T-helper 9 cell (primary cell): ENCODE measurements at places on chromosomes 12 and 14.

DNA sequence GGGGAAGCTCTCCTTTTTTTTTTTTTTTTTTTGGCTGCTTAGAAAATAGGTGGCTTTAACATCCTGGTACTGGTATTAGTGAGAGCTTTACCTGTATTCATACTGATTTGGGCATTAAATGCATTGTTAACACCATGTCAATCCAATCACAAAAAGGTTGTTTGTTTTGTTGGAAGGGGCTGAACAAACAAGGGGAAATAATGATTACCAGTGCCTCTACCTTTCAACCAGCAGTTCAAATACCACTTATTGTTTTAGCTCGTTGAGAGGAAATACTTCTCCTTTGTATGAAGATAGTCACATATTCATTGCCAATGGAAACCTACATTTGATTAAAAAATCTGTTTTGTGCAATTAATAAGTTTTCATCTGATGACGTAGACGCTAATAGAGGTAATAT is 72.9 kb downstream of the MIPOL1 start:
- no peak for DNase-seq

DNA sequence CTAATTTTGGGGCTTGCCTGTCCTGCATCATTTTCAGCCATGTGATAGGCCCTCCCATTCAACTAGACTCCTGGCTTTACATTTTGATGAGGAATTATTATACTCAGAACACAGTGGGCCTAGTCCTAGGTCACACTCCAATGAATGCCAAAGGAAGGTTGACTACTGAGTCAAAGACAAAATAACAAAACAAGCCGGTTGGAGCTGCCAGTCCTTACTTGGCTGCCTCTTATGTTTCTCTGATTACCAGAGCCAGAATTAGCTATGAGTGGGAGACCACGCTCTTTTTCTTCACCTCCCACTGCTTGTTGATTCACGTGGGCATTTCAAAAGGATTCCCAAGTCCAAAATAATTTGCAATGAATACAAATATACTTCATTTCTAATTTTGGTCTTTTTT is 78.1 kb upstream of the USP44 start:
- DNase-seq = no peak

GRCh38 chr14:24392325-24393091 is 6.3 kb upstream of the NYNRIN start:
- DNase-seq = no peak

DNA sequence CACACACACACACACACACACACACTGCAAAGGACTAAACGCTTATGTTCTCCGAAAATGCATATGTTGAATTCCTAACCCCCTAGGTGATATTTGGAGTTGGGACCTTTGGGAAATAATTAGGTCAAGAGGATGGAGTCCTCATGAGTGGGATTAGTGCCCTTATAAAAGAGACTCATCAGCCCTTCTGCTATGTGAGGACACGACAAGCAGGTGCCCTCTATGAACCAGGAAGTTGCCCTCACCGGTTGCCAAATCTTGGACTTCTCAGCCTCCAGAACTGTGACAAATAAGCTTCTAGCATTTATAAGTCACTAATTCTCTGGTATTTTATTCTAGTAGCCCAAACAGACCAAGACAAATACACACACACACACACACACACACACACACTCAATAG is 20.7 kb upstream of the TCP11L2 start:
- DNase-seq = no peak

GRCh38 chr14:74977164-74977900 is 21.9 kb upstream of the PGF start:
- no peak for DNase-seq

- DNase-seq = no peak
These were observed 49.2 kb upstream of the LYZ start for GRCh38 chr12:69298947-69299346.

- no peak for DNase-seq
These were observed 7.0 kb downstream of the JDP2 start for GRCh38 chr14:75434890-75435248.

GRCh38 chr12:30764251-30764650 is 9.5 kb upstream of the CAPRIN2 start:
- no peak for DNase-seq

DNA sequence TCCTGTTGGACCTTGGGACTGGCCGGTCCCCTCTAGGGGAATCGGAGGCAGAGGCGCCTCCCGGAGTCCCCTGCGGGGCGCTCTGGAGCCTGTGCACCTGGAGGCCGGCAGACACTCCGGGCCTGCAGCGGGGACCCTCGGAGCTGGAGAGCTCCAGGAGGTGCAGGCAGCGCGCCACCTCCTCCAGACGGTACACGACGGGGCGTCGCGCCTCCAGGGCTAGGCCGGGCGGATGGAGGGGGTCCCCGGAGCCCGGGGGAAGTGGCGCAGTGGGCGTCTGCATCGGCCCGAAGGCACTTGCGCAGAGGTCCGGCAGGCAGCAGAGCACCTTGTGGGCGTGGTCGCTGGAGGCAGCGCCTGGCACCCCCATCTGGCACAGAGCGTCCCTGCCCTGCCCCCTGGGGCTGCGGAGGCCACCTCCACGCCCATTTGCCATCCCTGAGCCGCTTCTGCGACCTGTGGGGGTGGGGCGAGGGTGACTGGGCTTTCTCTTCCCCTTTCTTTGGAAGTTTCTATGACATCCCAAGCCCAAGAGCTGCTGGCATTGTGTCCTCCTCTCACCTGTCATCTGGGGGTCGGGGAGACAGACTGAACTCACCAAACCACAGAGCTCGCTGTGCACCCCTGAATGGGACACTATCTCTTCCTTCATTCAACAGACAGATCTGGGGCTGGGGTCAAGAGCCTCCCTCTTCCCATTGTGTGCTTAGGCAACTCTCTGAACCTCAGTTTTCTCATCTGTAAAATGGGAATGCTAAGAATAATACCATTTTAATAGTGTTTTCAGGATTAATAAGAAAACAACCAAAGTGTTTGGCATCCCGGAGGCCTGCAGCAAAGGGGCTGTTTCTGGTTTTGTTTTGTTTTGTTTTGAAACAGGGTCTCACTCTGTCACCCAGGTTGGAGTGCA is 37.5 kb upstream of the CORO1C start:
- DNase-seq = no peak

DNA sequence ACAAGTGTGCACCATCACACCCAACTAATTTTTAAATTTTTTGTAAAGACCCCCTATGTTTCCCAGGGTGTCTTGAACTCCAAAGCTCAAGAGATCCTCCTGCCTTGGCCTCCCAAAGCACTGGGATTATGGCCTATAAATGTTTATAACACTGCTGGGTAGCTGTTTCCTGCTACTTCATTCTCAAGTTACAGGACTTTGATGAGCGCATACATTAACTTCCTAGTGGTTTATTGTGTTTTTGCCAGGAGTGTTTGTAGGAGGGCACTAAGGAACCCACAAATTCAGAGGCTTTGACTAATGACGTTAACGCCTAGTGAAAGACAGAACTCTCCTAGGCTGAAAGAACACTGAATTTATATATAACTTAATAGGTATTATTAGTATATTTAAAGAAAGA is 15.2 kb upstream of the NAA30 start:
- no peak for DNase-seq

DNA sequence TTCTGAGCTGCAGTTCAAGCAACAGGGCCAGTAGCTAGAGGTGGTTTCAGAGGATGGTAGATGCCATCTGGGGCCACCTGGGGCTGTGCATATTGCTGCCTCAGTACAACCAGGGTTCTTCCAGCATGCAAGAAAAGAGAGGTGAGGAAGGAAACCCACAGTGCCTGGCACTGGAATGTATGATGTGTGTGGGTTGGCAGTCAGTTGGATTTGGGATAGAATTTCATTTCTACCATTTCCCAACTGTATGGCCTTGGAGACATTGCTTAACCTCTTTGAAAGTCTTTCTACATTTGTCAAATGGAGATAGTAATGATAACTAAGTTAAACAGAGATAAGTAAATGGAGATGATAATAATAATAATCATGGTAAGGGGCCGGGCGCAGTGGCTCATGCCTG is 10.2 kb upstream of the LRRC10 start:
- no peak for DNase-seq

GRCh38 chr14:26917086-26917485 is 319.3 kb upstream of the NOVA1 start:
- DNase-seq = no peak

DNA sequence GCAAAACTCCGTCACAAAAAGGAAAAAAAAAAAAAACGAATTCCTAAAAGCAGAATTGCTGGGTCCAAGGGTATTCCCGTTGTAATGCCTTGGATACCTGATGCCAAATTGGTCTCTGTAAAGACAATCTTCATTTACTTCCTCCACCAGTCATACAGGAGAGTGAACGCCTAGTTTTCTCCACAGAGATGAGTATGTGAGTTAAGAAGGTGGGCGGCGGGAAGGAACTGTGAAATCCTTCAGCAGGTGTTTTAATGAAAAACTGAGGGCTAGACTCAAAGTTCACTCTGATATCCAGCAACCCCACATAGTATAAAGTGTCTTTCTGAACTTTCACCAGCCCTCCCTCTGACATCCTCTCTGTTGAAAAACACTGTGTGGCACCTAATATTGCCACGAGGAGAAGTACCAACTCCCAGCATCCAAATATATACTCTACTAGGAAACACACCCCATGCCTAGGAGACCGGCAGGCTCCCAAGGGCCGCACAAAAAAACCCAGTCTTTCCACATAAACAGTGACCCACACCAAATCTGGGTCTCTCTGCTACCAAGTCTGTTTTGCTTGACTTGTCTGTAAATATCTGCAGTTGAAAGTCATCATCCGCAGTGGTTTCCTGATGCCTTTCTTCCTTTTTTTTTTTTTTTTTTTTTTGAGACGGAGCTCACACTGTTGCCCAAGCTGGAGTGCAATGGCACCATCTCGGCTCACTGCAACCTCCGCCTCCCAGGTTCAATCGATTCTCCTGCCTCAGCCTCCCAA is 30.3 kb upstream of the FOXN3 start:
- no peak for DNase-seq

GRCh38 chr14:73795466-73795865 is 56.2 kb upstream of the PTGR2 start:
- DNase-seq = no peak

- no peak for DNase-seq
These were observed 37.9 kb downstream of the DLK1 start for GRCh38 chr14:100764471-100765115.

GRCh38 chr12:119914666-119915065 is 37.5 kb upstream of the CIT start:
- no peak for DNase-seq

- DNase-seq = no peak
These were observed 87.6 kb upstream of the GPHB5 start for GRCh38 chr14:63406333-63406732.

- no peak for DNase-seq
These were observed 509 bp downstream of the PLEKHG6 start for GRCh38 chr12:6310771-6311610.

DNA sequence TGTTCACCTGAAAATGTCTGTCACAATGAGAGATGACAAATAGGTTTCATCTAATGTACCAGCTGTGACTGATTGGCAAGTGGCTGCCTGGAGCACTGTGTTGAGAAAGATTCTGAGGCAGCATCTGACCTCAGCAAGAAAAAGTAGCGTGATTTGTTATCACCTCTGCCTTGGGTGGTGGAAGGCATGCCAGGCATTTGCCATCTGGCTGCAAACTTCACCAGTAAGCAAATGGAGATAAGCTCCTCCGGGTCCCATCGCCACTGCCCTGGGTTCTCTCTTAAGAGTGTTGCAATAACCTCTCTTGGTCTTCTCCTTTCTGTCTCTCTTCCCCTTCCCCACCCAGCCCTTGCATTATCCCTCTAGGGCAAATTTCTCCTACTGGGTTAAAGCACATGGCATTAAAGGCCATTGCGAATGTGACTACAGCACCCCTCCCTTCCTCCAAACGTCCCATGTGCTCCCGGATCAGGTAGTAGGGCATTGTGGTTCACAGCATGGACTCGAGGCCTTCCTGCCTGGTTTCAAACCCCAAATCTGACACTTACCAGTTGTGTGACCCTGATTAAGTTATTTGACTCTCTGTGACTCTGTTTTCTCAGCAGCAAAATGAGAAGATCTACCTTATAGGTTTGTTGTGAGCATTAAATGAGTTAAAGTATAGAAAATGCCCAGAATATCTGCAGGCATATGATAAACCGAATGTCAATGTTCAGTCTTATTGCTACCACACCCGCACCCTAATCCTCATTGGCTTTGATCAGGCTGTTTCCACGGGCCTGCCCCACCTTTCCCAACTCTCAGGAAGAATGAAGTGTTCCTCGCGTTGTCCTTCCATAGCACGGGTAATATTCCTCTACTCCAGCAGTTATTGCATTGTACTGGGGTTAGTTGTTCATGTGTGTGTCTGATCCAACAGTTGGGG is 8.2 kb upstream of the LGALS3 start:
- no peak for DNase-seq

- DNase-seq = no peak
These were observed 16.1 kb upstream of the ATF1 start for GRCh38 chr12:50747817-50748216.

DNA sequence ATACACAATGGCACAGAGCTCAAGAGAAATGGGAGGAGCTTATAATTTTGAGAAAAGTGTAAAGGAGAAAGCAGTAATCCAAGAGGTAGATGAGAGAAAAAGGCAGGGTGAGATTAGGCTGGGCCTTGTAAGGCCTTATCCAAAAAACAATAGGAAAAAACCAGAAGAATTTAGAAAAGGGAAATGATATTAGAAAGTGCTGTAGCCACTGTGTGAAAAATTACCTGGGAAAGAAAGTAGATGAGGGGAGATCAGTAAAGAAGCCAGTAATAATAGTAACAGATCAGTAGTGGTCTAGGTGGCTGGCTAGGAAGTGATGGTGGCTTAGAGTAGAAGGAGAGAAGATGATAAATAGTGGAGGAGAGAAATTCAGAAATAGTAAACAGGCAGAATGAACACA is 66.3 kb upstream of the CFL2 start:
- DNase-seq = no peak

- no peak for DNase-seq
These were observed 4.4 kb upstream of the SCAF11 start for GRCh38 chr12:45994736-45995135.

DNA sequence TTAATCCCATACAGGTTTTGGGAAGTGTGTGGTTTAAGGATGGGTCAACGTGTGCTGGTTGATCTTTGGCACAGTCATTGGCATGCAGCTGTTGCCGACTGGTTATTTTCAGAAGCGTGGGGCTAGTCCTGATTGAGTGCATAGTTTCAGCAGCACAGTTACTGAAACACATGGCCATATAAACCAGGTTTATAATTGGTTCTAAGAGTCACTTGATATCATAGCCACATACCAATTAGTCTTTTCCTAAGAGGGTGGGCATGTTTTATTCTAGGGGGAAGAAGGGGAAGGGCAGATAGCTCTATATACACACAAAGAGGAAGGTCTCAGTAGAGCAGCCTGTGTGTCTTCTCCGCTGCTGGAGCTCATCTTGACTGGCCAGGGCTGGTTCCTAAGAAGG is 11.0 kb upstream of the RPS6KL1 start:
- DNase-seq = no peak

DNA sequence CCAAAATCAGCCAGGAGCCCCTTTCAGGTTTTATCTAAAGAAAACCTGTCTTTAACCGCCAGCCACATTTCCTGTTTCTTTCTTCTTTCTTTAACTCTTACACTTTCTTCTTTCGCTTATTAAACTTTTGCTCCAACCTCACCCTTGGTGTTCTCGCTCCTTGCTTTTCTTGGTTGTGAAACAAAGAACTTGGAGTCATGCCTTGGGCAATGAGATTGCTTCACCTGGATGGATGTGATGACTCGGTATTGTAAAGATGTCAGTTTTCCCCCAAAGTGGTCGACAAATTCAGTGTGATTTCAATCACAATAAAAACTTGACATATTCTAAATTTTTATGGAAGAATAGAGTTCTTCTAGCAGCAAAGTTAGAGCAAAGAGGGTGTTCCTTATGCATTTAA is 16.2 kb upstream of the TCL1A start:
- no peak for DNase-seq
